ENCODE measurements at places on chromosomes 5 and 9.
A peak's percentile ranks its signal among the peaks of the same experiment; 100 is the strongest.

DNA sequence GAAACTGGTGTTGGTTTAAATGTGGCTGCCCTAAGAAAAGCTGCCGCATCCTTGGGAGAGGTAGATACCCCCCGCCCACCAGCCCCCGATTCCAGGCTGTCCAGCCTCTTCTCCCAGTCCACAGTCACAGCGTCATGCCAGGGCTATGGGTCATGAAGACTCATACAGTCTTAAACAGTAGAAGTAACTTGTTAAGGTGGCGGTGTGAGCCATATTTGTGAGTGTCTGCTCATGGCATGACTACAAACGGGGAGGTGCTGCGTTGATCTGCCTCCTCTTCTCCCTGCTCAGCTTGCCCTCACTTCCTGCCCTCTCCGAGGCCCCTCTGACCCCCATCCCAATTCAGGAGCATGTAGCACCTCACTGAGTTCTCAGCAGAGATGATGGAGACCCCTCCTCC lies 20.8 kb downstream of the FGD3 start:
- DNase-seq = no peak

- no peak for DNase-seq
Observed at GRCh38 chr5:41869151-41869723, 988 bp downstream of the OXCT1 start.

DNA sequence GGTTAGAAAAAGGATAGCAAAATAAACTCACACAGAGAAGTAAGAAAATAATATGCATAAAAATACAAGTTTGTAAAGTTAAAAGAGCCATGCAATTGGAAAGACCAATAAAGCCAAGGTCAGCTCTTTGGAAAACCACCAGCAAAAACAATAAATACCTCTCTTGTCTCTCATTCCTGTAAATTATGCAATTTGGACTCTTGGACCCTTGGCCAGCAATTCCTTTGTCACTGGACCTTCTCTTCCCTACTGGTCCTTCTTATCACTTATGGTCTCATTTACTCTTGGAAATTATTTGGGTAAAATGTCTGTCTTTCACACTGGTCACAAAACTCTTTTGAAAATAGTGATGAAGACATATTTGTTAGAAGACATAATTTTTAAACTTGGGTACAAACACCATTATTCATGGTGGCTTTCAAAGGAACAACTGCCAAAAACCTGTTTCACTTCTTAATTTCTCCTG lies 379.5 kb downstream of the TMEM232 start:
- DNase-seq = no peak

DNA sequence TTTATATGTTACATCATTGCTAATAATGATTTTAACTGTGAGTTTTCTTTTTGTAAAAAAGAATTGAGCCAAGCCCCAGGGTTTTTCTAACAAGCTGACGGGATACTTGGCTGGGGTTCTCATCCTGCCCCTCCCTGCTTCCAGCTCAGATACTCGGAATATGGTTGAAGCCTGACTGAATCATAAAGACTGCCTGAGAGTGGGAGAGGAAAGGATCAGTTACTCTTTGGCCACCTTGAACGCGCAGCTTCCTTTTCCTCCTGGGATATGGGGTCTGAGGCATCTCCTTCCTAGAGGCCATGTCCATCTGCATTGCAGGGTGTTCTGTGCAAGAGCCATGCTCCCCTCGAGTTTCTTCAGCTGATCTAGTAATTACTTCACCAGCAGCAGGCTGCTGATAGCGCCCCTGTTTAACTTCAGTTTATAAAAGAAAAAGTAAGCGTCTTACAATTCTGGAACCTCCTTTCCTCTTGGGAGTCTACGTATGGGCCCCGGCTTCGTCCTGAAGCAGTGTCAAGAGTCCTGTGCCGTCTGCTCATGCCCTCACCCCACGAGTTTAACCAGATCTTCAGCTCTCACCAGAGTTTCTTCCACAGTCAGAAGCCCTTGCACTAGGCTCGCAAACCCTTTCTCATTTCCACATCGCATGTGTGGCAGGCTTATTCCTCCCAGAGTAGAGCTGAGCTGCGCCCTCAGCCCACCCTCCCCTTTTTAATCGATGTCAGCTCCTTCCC lies 130.0 kb downstream of the MVB12B start:
- no peak for DNase-seq

GRCh38 chr5:163104464-163104863 lies 332.9 kb upstream of the CCNG1 start:
- no peak for DNase-seq

GRCh38 chr5:134296213-134296612 lies 70.3 kb upstream of the PPP2CA start:
- no peak for DNase-seq

DNA sequence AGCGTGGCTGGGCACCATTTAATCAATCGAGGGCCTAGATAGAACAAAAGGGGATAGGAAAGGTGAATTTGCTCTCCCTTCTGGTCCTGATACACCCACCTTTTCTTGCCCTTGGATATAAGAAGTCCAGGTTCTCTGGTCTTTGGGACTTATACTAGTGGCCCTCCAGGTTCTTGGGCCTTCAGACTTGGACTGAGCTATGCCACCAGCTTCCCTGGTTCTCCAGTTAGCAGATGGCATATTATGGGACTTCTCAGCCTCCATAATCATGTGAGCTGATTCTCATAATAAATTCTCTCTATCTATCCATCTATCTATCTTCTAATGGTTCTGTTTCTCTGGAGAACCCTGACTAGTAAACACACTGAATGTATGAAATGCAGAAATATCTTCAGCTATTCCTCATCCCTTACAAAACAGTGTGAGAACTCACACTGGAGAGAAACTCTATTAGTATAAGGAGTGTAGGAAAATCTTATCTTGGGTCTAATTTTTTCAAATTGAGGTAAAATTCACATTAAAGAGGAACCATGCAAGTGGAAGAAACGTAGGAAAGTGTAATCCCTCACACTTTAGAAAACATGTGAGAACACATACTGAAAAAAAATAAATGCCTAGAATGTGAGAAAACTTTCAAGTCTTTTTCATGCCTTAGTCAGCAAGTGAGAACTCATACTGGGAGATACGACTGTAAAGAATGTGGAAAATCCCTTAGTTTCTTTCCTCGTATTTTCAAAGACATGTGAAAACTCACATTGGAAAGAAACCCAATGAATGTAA lies 15.5 kb downstream of the PCDHB15 start:
- no peak for DNase-seq

- DNase-seq = peak; percentile 43
Observed at GRCh38 chr9:75892216-75892911, 1.9 kb downstream of the PCSK5 start.

DNA sequence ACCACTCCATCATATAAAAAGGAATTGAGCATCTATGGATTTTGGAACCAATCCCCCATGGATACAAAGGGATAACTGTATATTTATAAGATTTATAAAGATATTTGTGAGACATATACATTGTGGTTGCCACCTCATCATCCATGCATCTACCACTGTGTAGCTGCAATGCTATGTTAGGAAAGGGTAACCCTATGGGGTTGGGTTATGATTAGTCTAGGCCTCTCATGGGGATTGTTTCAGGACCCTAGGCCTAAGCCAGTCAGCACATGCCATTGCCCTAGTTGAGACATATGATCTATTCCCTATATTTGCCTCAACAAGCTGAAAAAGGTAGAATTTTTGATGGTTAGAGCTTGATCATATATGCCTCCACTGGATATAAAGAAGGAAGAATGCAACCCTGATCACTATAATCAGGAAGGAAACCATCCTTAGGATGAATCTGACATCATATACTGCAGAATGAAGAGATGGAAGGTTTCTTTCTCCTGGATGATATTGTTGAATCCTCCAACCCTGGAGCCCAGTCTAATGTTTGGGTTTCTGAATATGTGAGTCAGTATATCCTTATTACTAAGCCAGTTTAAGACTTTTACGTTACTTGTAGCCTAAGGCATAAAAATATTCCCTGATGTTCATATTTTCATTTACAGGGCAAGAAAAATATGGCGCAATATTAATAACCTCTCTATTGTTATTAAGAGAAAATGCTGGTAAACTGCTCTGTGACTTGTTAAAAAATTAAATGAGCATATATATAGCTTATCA lies 94.2 kb downstream of the ADAMTS19 start:
- no peak for DNase-seq

DNA sequence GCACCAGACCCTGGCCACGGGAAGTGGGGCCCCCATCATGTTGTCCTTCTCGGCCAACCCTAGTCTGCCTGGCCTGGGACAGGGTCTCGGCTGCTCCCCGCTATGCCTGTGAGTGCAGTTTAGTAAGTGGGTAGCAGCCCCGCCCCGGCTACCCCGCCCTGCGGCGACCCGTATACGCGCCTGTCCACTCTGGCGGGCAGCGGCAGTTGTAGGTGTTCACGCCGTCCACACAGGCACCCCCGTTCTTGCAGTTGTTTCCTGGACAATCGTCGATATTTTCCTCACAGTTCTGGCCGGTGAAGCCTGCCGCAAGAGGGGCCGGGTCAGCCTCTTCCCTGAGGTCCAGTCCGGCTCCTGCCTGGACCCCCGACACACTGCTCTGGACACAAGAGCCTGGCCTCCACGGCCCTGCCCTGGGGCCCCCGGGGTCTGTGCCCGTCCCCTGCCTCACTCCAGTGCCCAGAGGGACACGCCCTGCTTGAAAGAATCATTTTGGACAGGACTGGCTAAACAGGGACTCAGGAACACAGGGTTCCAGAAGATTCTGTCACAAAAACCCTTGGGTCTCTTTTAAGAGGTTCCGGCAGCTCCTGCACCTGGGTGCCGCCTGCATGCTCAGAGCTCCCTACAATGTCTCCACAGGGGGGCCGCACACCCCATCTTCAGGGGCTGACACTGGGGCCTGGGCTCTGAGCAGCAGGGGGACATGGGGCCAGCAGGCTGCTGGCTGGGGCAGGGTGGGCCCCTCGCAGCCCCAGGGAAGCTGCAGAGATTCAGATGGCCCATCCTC lies 26.4 kb downstream of the NOTCH1 start:
- no peak for DNase-seq

GRCh38 chr9:135814421-135815095 lies 92.8 kb downstream of the CAMSAP1 start:
- no peak for DNase-seq

DNA sequence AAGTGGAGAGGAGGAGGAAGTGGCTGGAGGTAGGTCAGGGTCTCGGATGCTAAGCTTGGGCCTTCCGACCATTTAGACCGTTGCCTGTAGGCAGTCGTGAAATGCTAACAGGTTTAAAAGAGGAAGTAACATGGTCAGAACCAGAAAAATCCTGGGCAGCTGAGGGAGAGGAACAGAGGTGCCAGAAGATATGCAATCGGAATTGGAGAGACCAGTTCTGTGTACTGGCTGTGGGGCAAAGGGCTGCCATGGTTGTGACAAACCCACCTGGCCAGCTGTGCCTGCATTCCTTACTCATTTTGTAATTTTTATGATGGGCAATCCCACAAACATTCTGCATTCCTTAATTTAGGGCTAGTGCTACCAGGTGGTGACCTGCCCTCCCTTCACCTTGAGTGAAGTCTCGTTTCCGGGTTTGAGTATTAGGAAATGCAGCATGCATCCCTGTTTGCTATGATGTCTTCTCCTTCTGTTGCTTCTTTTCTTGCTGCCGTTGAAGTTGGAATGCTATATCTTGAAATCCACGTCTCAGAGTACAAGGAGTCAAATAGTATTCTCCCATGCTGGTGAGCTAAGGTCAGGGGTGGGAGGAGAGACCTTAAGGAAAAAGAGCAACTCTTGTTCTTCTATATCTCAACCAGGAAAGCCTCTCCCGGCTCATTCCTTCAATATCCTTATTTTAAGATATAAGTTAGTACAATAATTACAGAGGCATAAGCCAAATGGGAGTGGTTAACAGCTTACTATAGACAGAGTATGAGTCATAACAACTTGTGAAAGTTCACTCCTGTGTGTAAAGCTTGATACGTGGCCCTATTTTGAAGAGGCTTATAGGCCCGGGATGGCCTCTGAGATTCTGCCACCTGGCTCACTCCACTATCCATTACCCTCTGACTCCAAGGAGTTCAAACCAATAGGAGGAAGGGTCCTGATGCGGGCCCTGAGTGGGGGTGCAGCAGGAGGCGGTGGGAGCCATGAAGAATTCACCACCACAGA lies 37.0 kb downstream of the B4GALT1 start:
- DNase-seq = no peak

GRCh38 chr9:18877984-18878383 lies 155.0 kb downstream of the SAXO1 start:
- no peak for DNase-seq

DNA sequence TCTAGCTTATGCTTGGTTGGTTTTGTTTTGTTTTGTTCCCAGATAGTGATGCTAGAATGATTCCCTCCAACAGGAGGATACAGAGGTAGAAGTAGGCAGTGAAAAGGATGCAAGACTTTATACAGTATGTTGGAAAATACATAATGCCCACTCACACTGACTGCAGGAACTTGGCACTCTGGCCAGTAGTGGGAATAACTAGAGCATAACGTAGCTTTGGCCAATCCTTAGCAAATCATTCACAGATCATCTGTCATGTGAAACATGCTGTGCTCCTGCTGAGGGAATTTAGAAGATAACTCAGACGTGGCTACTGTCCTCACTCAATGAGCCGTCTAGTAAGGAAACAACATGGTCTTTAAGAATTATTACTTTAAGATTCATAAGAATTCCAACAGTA lies 13.5 kb downstream of the CFAP90 start:
- no peak for DNase-seq

DNA sequence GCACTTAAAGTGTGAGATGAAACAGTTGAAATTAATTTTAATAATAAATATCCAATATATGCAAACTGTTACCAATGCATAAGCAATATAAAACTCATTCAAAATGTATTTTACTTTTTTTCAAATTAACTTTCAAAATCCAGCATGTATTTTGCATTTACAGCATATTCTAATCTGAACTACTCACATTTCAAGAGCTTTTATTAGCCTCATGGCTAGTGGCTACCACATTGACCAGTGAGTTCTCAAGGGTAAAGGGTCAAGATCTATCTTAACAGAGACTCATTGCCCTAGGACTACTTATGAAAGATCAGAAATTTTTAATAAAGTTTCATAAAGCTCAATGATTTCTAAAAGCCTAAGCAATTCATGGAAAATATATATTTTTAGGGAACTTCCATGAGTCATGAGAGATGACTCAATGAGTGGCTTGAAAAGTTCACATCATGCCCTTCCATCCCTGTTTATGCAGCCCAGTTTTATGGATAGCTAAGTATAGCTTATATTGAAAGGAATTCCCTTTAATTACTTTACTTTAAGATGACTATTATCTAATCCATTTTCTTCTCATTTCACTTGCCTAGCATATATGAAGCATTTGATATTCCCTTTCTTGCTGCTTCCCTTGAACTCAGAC lies 608.6 kb downstream of the SLCO4C1 start:
- no peak for DNase-seq

DNA sequence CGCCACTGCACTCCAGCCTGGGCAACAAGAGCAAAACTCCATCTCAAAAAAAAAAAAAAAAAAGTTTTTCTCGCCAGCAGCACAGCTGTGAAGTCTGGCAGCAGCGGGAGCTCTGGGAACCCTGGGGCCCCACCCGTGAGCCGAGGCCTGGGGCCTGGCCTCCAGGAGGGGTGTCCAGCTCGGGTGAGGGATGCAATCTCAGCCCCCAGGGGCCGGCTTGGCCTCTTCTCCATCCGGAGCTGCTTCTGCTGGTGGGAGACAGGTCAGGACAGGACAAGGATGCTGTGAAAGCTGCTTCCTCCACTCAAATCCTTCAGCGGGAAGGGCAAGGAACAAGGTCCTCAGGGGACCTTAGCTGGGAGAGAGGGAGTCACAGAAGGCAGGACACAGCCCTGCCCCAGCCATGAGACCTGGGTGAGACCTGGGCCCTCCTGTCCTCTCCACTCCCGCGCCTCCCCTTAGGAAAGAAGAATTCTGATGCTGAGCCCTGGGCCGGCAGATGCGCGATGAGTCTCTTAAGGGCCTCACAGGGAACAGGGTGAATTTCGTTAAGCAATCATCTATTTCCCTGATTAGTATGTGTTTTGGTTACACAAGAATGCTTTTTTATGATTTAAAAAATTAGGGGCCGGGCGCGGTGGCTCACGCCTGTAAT lies 30.6 kb downstream of the PLPP7 start:
- no peak for DNase-seq

All from stimulated activated CD4-positive, alpha-beta T cell treated with anti-CD3 and anti-CD28 coated beads, TNF-alpha, amount 100 ng/mL, for 24 hours (primary cell).